ENCODE measurements at places on chromosomes 7 and 10.

- no peak for DNase-seq
Observed at GRCh38 chr7:80498481-80499349, 13.1 kb downstream of the GNAT3 start.

DNA sequence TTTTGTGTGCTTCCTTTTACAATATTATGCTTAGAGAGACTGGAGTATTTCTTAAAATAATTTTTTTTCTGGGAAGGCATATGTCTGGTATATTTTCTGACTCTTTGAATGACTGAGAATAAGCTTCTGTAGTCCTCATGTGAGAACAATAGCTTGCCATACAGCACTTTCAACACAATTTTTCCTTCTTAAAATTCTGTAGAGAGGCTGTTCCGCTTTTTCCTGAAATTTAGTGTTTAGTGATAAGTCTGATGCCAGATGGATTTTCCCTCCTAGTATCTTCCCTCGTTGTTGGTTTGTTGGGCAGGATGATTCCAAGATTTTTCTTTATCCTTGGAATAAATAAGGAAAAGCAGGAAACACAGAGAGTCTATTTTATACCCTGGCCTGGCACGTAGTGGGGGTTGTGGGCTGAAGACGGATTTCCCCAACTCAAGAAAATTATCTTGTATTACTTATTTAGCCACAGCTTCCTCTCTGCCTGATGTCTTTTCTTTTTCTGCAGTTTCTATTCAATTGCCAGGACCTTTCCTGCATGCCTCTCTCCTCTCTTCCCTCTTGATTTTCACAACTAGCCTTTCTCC lies 111.2 kb downstream of the AOAH start:
- DNase-seq = no peak

GRCh38 chr10:100508691-100509150 lies 10.9 kb downstream of the SEC31B start:
- DNase-seq = no peak

DNA sequence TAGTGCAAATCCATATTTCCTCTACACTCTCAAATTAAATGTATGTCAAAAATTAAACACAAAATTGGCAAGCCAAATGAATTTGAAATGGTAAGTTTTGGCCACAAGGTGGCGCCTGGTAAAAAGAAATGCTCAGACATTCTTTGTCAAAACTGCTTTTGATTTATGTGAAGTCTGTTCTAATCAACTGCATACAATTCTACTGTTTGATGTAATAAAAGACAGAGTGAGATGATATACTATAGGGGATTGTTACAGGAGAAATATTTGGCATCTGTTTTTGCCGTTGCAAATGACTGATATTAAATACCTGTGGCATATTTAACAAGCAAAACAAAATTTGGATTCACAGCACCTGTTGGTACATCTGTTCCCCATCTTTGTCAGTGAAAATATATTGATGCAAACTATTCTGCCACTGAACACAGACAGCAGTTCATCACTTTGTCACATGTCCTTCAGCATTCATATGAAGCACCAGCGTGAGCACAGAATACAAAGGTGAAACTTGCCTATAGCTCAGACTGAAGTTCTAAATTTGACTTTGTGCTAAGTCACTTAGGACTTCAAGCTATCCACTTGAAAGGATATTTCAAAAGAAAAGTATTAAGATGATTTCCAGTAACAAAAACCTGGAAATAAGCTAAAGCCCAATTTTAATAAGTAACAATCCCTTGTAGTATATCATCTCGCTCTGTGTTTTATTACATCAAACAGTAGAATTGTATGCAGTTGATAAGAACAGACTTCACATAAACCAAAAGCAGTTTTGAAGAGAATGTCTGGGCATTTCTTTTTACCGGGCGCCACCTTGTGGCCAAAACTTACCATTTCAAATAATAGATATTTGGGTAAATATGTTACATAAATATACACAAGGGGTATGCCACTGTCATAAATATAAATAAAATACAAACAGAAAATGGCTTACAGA lies 10.2 kb upstream of the CH25H start:
- peak; percentile 22 for DNase-seq

DNA sequence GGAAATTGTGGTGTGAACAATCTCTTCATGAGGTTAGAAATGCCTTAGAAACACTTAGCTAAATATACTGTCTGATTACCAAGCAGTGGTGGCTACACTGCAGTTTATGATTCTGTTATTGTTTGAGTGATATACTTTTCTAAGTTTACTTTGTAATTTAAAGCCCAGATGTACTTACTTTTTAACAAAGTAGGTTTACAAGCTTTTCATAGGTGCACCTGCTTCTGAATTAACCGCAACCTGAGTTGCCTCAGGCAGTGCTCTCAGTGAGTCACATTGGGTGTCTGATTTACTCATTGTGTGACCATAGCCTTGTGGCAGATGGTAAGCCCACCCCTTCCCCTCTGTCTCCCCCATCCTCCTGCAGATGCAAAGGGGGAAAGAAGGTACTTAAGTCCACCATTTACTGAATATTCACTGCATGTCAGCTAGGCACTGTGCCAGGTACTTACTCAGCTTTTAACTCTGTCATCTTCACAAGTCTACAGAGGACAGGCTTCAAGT lies 9.0 kb downstream of the MTURN start:
- no peak for DNase-seq

- DNase-seq = no peak
Observed at GRCh38 chr10:52961323-52961722, 188.7 kb upstream of the MBL2 start.

DNA sequence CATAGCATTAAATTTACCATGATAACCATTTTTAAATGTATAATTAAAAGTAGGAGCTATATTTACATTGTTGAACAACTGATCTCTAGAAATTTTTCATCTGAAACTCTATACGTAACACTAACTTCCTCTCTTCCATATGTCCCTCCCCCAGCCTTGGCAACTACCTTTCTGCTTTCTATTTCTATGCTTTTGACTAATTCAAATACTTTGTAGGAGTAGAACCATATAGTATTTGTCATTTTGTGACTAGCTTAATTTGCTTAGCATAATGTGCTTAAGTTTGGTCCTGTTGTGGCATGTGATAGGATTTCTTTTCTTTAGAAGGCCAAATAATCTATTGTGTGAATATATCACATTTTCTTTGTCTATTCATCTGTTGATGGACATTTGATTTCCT lies 225.3 kb upstream of the POT1 start:
- no peak for DNase-seq
